Inflammatory macrophage treated with lipopolysaccharide for 4 hours (primary cell): ENCODE measurements at places on chromosomes 12 and 14.
A peak's percentile ranks its signal among the peaks of the same experiment; 100 is the strongest.

GRCh38 chr12:2804393-2805142 is 7.9 kb upstream of the ITFG2 start:
- DNase-seq, result no peak

DNA sequence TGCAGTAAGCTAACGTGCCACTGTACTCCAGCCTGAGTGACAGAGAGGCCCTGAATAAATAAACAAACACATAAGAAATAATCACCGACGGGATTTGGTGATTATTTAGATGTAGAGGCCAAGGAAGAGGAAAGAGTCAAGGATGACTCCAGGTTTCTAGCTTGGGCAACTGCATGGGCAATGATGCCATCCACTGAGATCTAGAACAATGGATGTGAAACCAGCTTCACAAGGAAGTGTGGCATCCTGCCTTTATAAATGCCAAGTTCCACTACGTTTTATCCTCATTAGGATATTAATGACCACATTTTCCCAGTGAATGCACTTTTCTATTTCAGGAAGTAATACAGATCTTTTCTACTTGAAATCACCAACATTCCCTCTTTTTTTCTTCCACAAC is 10.9 kb upstream of the PTGER2 start:
- DNase-seq, result peak; percentile 70

DNA sequence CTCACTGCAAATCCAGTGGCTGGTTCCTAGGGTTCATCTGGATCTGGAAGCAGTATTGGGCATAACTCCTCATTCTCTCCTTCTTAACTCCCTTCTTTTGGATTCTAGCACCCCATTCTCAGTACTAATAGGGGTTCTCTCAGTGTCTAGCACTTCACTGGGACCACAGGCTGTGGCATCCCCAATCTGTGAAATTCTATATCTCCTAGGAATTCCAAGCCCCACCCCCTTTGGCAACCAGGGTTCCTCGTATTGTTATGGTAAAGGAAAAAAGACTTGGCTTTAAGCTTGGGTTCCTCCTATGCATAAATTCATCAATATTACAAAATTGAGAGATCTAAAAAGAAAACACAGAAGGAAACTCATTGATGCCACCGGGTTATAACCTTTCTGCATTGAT is 45.0 kb upstream of the FBXO21 start:
- no peak for DNase-seq

GRCh38 chr12:113075137-113075683 is 18.7 kb downstream of the DTX1 start:
- DNase-seq, result no peak

DNA sequence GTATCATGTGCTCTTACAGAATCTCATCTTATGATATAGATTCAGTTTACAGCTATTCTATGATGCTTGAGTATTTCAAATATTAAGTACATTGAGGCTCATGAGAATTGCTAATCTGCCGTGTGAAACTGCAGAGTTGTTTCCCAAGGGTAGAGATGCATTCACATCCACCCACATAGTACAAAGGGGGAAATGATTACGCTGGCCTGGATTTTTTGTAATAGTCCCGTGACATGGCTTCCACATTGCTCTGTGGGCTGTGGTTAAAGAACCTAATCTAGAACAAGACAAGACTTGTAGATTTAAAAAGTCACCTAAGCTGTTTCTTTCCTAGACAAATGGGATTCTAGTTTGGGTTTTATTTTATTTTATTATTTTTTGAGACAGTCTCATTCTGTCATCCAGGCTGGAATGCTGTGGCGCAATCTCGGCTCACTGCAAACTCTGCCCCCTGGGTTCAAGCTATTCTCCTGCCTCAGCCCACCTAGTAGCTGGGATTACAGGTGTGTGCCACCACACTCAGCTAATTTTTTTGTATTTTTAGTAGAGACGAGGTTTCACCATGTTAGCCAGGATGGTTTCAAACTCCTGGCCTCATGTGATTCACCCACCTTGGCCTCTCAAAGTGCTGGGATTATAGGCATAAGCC is 13.0 kb upstream of the RIOX1 start:
- peak; percentile 99 for DNase-seq

- no peak for DNase-seq
Measured at GRCh38 chr14:70987041-70987440, 79.8 kb downstream of the PCNX1 start.

DNA sequence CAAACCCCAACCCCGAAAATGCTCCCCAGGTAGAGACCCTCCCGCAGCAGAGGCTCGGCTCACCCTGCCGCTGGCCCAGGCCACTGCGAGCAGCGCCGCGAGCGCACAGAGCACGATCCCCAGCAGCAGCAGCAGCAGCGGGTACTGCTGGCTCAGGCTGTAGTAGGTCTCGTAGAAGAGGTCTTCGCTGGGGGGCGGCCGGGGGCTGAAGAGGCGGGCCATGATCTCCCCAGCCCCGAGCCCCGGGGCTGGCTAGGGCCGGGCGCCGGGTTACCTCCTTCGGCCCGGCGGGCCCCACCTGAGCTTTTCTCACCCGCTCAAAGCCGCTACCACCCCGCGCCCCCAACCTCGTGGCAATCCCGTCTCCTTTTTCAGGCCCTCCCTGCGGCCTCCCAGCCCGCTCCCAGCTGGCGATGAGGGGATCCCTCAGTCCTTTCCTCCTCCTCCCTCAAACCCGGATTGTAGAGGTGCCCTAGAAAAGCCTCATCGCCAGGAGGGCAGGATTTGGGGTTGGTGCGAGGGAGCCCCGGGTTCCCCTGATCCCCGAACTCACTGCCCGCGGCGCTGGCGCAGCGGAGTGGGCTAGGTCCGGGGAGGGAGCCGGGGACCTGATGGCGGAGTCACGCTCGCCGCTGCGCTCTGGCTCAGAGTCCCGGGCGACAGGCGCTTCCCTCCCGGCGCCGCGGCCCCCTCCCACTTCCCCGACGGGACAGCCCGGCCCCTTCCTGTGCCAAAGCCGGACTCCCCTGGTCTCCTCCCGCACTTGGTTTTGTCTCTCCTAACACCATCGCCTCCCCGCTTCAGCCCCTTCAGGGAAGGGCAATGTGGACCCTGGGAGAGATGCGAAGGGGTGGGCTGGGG is at the start of gene ADCY4:
TSS of gene ADCY4 (minus strand) at position 641 of the 861 bp plus-strand sequence. CDS start at position 222, 419 bp downstream.
- DNase-seq, result no peak

GRCh38 chr12:131542351-131542750 is 168.5 kb upstream of the SFSWAP start:
- DNase-seq, result no peak

- no peak for DNase-seq
Measured at GRCh38 chr14:58740379-58740935, 102.7 kb downstream of the DACT1 start.

DNA sequence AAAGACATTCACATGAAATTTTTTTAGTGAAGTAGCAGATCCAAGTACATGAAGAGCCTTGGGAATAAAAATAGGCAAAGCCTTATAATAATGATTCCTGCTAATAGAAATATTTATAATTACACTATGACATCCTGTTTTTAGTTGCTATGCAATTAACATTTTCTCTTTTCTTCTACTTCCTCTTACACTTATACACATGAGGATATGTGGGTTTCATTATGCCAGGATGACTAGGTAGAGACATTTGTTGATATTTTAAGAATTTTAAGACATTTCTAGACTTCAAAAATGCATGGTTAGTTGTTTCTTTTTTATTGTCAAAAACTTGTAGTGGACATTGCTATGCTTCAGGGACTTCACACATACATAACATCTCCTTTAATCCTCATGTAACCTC is 326.8 kb downstream of the SYT1 start:
- DNase-seq, result no peak

DNA sequence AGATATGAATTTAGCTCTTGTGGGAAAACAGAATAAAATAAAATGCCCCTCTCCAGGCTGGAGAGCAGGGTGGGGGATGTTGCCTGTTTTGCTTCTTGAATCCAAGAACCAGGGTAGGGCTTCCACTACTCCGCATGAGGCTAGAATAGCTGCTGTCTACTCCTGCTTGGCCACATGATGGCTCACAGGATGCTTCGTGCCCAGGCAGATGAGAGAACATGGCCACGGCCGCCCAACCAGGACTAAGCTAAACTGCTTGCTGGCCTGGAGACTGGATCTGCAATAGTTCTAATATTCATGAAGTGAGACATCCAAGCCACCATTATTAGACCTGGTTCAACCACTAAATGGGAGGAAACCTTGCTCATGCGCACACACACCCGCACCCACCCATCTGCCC is 122.2 kb upstream of the METAP2 start:
- DNase-seq, result no peak

GRCh38 chr12:105064564-105065178 is 19.6 kb downstream of the ALDH1L2 start:
- DNase-seq, result no peak

DNA sequence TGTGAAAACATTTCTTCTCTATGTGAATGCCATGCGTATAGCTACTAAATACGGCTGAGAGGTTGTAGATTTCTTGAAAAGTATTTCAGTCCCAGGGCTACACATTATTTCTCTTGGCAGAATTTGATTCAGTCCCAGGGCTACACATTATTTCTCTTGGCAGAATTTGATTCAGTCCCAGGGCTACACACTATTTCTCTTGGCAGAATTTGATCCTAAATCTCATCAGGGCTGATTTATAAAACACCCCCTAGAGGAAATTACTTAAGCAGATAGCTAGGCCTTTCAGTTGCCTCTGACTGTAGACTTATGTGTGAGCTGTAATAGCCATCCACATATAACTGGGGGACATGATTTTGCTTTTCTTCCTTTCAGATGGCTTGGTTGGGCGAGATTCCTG is 50.4 kb downstream of the AK7 start:
- DNase-seq, result no peak

DNA sequence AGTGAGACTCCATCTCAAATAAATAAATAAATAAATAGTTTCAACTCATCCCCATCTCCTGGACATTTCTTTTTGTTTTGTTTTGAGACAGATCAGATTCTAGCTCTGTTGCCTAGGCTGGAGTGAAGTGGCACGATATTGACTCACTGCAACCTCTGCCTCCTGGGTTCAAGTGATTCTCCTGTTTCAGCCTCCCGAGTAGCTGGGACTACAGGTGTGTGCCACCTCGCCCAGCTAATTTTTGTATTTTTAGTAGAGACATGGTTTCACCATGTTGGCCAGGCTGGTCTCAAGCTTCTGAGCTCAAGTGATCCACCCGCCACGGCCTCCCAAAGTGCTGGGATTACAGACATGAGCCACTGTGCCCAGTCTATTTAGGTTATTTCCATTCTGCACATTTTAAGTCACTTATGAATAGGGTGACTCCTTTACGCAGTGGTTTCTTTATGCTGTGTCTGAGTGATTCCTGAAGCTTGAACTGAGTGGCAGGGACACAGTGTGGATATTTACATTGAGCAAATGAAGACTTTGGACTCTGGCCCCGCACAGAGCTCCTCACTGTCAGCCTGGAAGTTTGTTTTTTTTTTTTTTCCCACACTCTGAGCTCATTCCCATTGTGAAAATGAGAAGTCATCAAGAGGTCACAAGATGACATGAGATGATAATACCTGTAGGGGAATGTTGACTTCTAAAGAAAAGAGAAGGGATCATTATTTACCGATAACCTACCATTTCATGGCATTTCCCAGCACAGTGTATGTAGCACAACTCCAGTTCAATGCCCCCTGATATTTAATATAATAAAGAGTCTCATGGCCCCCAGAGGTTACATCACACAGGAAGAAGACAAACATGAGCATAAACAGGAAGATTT is 72.6 kb downstream of the TBX3 start:
- no peak for DNase-seq
